ENCODE measurements at places on chromosomes 12 and 14.

GRCh38 chr12:12684375-12685106 is 11.4 kb downstream of the GPR19 start:
- peak; percentile 82 for DNase-seq

- peak; percentile 82 for DNase-seq
These were observed 51.7 kb downstream of the LRRC74A start for GRCh38 chr14:76877871-76878270.

DNA sequence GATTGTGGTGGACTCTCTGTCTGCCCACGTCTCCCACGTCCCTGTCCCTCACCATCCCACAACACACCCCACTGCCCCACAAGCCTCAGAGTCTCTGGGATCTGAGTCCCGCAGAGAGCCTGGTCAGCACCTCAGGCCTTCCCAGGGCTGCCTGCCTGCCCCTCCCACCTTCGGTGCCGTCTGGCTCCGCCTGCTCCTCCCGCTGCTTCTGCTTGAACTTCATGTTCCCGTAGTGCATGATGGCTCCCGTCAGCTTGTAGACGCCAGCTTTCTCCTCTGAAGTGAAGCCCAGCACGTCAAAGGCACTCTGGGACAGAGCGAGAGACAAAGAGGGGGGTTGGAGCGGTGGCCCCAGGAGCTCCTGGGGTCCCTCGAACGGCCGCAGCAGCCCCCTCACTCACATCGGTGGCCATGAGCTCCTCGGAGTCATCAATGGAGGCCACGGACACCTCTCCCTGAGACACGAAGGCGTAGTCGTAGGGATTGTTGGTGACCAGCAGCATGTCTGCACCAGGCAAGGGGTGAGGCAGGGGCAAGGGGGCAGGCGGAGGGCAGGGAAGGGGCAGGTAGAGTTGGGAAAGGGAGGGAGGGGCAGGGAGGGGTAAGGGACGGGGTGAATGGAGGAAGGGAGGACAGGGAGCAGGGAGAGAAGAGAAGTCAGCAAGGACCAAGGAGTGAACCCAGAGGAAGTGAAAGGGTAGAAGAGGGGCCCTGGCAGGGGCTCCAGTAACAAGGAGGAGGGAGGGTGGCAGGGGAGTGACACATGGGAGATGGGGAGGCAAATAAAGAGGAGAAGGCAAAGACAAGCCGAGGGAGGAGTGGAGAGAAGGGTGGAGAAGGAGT is 5.6 kb downstream of the MYH6 start:
- DNase-seq = no peak

DNA sequence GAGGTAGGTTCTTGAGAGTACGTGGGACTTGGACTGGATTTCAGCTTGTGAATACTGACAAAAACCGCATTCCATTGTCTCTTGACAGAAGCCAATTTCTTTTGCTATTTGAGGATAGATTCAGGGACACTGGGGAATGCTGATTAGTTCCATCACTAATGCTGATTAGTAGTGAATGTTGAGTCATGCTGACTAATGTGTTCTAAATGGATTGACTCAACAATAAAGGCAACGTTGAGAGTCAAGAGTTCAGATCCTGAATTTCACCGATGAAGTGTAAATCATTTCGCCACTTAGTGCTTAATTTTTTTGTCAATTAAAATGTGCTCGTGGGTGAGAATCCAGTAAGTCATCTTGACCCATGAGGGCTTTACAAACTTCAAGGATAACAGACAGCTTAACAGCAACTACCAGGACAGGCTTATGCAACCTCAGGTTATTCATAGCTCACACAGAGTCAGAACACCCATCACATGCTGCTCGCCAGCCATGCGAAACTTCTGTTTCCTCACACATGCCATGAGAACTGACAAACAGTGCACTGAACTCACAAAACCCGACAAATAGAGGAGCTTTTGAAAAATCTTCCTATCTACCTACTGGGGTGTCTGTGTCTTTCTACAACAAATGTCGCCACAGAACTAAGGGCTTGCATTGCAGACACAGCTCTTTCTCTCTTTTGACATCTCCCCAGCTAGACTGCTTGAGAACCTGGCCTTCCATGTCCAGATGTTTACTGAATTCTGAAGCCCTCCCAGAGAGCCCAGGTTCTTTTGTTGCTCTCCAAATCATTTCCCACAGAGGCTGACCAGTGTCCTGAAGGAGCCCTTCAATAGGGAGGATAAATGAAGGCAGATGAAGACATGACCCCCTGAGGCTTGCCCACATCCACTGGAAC is 316.4 kb downstream of the ZFP36L1 start:
- no peak for DNase-seq

- DNase-seq = no peak
These were observed 143.7 kb downstream of the GPHN start for GRCh38 chr14:66651536-66652220.

DNA sequence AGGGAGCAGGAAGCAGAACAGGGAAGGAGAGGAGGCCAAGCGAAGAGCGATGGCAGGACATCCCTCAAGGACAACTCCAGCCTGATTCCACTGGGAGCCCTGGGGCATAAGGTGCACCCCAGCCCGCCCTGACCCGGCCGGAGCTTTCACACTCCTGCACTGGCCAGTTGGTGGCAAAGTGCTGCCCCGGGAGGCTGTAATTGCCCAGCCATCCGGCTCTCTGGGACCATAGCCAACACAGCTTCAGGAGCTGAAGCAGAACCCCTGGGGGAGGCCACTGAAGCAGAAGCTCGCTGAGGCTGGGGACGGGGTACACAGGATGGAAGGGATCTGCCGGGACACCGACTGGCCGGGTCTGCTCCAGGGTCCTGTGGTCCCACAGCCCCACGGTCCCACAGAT is 41.9 kb upstream of the BEGAIN start:
- DNase-seq = no peak

GRCh38 chr12:101799774-101800173 is 31.0 kb downstream of the GNPTAB start:
- DNase-seq = no peak

DNA sequence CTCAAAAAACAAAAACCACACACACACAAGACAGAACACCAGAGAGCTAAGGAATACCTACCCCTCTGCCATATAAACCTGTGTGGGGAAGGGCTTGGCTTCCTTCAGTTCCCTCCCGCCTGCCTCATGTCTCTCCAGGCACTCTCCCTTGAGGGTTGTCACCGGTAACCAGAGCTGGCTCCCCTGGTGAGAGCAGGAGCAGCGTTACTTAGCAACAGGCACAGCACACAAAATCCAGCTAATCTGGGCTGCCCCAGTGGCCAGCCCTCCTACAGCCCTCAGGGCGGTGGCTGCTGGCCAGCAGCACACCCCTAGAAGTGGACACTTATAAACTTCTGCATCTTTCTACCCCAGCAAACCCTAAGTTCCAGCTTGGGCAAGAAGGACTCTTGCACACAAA is 21.6 kb upstream of the NR4A1 start:
- DNase-seq = peak; percentile 58

- no peak for DNase-seq
These were observed 107.2 kb downstream of the SCAF11 start for GRCh38 chr12:45883187-45883586.

- DNase-seq = no peak
These were observed 357.3 kb upstream of the DDHD1 start for GRCh38 chr14:53510281-53510912.

DNA sequence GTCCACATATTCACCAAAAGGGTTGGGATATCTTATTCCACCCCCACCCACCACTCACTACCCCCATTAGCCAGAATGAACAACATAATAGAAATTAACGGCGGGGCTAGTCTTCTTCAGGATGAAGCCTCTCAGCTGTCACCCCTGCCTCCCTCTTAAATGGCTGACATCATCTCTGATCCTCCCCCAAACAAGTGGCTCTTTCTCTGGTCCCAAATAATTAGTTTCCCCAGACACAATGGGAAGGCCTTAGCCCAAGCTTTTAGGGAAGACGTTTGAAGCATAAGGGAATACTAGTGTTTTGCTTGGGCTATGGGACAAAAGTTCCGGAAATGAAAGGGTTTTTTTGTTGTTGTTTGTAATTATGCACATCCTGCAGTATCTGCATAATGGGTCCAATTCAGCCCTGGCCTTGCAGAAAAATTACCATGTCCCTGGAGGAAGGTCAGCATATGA is 13.8 kb downstream of the STON2 start:
- DNase-seq = no peak

GRCh38 chr12:104336115-104336514 is 32.6 kb downstream of the EID3 start:
- DNase-seq = no peak

- DNase-seq = no peak
These were observed 8.3 kb downstream of the TNFAIP2 start for GRCh38 chr14:103131580-103131979.

DNA sequence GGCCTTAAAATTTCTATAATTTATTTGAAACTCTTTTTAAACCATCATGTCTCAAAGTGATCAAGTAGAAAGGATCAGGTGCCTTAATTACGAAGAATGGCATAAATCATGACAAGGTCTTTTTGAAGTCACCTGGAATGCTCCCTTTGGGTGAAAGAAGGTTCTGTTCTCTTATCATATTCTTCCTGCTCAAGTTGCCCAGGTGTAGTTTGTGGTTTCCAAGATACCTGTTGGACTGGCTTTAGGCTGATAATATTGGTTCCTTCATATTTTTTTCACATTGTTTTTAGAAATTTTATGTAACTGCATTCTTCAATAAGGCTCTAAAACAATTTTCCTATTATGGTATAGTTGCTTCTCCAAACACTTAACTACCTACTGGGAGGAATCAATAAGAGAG is 29.2 kb downstream of the RASSF3 start:
- no peak for DNase-seq

DNA sequence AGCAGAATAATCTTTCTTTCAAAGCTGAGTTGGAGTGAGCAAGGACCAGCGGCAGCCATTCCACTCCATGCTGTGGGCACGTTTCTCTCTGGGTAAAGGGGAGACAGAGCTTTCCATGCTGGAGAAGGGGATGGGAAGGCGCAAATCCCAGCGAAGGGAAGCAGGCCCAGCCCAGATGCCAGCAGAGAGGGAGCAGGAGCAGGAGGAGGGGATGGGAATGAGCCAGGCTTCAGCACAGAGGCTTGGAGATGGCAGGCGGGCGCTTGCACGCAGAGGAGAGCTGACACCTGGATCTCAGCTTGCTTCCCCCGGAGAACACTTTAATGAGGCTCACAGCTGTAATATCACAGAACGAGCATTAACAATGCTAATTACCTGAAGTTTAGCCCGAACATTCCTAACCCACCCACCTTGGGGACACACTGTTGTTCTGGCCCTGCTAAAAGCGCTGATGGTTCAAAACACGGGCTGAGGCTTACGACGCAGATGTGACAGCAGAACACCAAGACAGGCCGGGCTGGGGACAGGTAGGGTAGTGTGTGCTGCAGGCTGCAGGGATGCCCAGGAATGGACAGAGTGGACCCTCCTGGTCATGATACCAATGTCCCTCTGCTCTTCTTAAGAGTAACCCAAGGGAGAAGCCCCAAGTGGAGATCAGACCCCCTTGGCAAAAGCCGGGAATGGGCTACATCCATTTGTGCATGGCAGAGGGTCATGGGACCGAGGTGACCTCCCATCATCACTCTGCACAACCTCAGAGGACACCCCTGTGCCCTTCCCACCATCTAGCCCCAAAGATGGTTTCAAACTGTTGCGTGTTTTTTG is 288.6 kb downstream of the DPF3 start:
- peak; percentile 63 for DNase-seq

GRCh38 chr14:90491911-90492531 is 95.2 kb downstream of the CALM1 start:
- DNase-seq = no peak

GRCh38 chr14:101482066-101482465 is 79.2 kb upstream of the DIO3 start:
- no peak for DNase-seq

DNA sequence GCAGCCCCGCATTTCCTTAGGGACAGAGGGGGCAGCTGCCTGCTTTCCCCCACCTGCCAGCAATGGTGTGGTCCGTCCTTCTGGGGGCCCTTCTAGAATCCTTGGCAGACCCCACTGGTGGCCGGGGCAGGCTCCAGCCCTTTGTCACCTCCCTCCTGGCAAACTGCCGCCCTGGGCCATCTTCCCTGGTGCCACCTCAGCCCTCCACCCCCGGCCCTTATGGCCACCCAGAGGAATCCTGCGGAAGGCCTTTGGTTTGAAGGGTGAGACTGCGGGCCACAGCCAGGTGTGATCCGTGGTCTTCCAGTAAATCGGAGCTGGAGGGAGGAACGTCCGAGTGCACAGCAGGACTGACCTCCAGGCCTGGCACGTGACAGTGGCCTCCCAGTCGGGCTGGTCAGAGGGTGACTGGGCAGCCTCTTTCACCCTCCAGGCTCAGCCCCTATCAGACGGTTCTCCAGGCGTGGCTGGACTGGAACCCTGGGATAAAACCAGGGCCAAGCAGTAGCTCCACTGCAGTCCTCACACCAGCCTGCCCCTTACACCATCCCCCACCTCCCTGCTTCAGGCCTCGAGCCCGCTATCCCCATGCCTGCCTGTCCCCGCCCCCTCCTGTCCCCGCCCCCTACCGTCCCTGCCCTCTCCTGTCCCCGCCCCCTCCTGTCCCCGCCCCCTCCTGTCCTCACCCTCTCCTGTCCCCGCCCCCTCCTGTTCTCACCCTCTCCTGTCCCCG is 12.4 kb downstream of the FBRSL1 start:
- no peak for DNase-seq

GRCh38 chr14:95058491-95058890 is 98.8 kb downstream of the DICER1 start:
- peak; percentile 19 for DNase-seq

DNA sequence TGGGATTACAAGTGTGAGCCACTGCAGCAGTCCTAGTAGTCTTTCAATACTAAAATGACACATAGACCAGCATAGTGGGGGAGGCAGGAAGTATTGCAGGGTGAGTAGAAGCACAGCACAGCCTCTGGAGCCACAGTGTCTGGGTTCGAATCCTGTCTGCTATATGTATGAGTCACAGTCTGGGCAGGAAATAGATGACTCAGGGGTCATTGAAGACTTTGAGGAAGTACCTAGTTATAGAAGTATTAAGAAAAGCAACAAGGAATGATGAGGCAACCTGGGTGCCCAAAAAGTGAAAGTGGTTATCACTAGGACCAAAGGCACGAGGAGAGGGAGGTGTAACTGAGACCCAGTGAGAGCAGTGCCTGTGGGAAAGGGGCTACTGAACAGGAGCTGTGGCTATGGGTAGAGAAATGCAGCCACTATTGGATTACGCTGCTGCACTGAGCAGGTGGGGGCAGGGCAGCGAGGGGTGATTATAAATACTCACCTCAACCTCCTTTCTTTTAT is 124.0 kb downstream of the PDE3A start:
- DNase-seq = no peak

- no peak for DNase-seq
These were observed 36.2 kb upstream of the TMEM260 start for GRCh38 chr14:56543436-56543835.
